Amygdala (tissue), 56 donors: ENCODE measurements at places on chromosomes 1 and 21.

- DNase-seq = no peak
These were observed 3.0 kb downstream of the NTRK1 start for GRCh38 chr1:156863631-156864030.

DNA sequence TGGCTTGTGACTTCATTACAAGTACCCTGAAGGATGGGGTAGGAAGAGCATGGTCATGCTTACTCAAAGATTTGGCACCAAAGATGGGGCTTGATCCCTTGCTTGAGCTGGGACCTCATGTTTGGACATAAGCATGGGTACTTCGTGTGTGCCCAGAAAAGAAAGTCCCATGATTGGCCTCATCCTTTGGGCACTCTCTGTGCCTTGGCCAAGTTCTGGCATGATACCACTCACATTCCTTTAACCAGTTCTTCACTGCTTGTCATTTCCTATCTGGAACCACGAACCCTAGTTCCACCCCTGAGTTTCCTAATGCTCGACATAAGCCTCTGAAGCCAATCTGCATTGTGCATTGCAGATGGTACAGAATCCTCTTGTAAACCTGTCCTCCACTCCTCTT is 107.0 kb downstream of the NAV1 start:
- no peak for DNase-seq

DNA sequence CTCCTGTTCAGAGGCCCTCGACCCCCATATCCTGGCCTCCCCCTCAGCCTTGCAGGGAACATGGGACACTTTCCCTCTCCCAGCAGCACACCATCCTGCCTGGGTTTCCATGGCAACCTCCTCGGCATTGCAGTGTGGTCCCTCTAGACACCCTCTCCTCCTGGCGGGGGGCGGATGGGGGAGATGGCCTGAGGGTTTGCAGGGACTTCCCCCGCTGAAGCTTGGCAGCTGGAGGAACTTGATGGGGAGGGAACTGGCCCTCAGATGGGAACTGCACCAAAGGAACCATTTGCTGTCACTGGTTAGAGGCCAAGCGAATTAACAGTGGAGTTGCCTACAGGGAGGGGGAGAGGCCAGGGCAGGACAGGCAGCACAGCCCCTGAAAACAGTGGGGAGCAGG is 28.7 kb downstream of the RIMS3 start:
- DNase-seq = no peak

DNA sequence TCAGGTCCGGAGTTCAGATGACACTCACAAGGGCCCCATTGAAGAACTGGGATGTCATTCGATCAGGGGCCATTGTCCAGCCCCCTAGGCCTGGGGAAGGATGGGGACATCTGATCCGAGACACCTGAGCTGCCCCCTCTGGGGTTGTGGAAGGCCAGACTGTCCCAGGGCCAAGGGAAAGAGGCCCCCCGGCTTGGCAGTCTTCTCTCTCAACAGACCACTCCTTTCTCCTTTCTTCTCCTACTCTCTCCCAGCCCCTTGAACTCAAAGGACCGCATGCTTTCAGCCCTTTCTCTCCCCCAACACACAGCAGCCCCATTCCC is 1.1 kb downstream of the S100A1 start:
- DNase-seq = no peak

- DNase-seq = no peak
These were observed 84.7 kb downstream of the LRRC53 start for GRCh38 chr1:74427681-74428080.

DNA sequence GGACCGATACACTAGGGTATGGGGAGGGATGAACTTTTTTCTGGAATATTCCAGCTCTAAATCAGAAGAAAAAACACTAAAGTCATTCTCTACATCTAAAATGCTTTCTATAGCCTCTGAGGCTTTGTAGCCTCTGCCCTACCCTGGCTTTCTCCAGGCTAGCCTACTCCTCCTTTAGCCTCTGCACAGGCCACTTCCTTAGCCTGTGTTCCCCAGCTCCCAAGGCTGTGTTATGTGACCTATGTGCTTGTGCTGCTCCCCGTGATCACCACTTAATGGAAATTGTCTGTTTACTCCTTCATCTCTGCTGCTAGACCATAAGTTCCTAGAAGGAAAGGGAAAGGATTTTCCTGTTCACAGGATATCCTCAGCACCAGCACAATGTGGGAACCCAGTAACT is 92.8 kb downstream of the SEC16B start:
- no peak for DNase-seq

DNA sequence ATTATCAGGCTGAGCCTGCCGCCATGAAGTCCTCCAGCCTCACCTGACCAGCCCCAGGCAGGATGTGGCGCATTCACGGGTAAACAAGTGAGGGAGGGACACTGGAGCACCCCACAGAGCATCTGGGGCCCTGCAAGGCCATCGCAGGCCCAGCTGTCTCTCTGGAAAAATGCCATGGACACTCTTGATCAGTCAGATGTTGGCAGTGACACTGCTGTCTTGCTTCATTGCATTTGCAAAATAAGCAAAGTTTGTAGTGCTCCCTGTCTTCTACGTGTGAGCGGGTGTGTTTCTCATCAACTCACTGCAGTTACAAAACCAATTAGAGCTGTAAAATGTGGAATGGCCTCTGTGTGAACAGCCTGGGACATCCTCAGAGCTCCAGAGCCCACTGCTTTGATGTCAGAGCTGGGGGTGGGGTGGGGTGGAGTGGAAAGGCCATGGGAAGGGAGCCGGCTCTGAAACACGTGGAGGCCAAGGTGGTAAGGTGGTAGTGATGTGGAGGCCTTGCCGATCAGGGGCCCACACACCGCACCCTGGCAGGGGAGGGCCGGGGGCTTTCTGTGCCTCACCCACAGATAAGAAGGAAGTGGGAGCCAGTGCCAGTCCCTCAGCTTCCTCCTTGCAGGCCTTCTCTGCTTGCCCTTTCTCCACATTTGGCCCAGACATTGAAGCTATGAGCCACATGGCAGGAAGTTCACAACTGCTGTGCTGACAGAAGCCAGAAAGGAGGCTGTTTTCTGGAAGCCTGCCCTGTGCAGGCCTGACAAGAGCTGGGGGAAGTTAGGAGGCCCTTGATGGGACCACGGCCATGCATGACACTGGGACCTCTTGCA is 254.9 kb downstream of the RHOU start:
- peak; percentile 72 for DNase-seq

- DNase-seq = no peak
These were observed 34.3 kb upstream of the CREG1 start for GRCh38 chr1:167587872-167588271.

DNA sequence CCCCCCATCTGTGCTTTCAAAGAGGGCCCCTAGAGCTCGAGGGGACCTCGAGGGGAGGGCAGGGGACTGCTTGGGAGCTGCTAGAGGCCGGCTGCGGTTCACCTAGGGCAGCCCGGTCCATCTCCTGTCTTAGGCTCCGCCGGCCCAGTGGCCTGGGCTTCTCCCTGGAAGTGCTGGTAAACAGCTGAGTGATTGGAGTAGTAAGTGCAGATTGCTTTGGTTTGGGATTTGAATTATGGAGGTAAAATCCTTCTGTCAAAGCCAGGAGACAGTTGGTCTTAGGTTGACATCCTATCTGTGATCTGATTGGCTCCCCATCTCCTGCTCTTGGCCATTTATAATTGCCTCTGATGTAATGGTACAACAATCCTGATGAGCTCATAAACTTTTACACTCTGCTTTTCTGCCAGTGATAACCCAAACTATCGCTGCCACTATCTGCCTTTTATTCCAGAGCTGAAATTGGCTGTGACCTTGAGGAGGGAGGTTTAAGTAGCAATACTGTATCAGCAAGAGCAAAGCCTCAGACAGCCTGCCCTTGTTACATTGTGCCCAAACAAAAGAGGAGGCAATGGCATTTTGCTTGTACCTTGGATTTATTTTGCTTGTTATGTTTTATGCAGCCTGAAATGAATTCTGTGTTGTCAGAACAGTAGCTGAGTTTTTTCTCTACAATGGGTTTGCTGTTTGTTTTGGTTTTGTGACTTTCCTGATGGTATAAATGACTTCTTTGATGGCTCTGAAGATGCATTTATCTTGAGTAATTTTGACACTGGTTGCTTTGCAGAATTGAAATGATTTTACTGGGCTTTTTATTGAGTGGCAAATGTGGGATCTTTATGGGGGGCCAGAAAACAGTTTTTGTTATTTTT is 2.4 kb downstream of the ARID1A start:
- DNase-seq = peak; percentile 31

GRCh38 chr1:72623299-72623708 is 341.0 kb upstream of the NEGR1 start:
- peak; percentile 4 for DNase-seq

GRCh38 chr1:243447347-243447746 is 191.5 kb downstream of the SDCCAG8 start:
- DNase-seq = no peak

GRCh38 chr1:215119056-215119455 is 36.5 kb downstream of the KCNK2 start:
- no peak for DNase-seq

DNA sequence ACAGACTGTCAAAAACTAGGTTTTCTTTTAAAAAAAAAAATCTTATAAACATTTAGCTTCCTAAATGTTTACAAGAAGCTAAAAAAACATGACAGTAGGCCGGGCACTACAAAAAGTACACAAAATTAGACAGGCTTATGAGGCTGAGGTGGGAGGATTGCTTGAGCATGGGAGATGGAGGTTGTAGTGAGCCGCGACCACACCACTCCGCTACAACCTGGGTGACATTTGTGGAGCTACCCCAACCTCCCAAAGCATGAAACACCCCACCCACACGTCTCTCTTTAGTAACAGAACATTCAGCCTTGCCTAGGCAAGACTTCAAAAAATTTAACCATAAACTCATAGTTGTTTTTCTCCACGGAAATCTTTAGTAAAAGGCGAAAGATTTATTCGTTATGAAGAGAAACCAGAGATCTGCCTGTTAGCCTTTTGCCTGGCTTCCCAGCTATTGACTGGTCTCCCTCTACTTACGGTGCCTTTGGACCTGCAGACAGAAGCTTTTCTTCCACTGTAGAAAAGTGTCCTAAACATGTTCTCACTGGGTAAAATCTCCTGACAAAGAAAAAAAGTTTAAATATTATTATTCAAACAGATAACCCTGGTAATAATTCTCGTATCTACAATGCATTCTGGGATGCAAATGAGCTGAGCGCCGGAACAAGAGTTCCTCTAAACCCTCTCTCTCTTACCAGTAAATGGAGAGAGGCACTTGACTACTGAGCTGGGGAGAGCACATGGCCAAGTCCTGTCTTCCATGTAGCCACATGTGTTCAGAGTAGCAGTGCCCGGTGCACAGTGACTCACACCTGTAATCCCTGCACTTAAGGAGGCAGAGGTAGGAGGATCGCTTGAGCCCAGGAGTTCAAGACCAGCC is 9.2 kb downstream of the RNU5D-1 start:
- DNase-seq = no peak

- no peak for DNase-seq
These were observed 930.5 kb downstream of the ADGRL2 start for GRCh38 chr1:82731216-82731615.

DNA sequence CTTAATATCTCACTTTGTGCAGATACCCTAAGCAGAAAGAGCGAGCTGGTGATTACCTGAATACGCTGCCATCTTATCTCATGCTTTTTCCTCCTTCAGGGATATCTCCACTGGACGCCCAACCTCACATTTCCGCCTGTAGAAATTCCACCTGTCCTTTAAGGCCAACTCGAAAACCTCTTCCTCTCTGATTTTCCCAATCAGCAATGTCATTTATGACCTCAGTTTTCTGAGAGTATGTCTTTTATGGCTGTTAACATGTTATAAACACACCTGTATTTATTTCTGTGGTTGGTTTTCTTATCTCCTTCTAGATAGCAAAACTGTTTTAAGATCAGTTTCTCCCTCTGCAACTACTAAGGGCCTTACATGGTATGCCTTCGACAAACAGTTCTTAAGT is 41.1 kb downstream of the CD34 start:
- DNase-seq = no peak

- DNase-seq = no peak
These were observed 33.2 kb upstream of the KIAA0040 start for GRCh38 chr1:175225805-175226129.
